ENCODE measurements at places on chromosomes 1 and 21.

DNA sequence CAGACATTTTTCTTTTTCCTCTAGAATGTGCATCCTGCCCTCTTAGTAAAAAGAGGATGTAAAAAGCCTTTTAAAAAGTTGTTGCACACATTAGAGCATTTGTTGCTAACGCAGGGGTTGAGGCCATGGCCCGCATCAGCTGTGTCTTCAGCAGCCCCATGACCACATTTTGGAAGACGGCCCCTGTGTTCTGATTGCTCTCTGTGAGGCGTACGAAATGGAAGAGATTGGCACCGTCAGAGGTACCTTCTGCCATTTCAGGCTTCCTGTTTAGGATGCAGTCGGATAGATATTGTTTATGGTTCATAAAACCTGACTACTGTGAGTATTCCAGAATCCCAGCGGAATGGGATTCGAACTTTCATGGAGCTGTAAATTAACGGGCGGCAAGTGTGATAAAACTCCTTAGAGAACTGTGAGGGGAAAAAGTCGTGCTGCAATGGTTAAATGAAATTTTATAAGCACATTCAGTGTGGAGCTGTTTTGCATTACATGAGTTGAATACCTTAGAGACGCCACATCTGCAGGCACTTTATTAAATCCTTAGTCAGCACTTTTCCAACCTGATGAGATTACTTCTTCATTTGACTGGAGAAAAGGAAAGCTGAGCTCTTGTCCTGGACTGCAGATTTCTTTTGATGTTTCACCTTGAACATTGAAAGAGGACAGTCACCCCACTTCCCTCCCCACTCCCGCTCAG is 273.9 kb downstream of the TM2D1 start:
- no peak for DNase-seq

- DNase-seq, result no peak
These were observed 1060.4 kb upstream of the TMPRSS15 start for GRCh38 chr21:19463966-19464365.

DNA sequence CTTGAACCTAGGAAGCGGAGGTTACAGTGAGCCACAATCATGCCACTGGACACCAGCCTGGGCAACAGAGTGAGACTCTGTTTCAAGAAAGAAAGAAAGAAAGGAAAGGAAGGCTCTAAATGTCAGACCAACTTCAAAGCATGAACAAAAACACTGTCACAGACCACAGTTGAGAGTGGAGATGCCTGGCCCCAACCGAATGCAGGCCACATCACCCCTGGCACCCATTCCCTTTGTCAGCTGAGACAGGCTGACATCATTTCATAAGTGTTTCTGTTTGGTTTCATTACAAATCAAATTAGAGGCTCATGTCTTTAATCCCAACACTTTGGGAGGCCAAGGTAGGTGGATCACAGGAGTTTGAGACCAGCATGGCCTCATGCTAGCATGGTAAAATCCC is 28.6 kb upstream of the NADK start:
- DNase-seq, result no peak

DNA sequence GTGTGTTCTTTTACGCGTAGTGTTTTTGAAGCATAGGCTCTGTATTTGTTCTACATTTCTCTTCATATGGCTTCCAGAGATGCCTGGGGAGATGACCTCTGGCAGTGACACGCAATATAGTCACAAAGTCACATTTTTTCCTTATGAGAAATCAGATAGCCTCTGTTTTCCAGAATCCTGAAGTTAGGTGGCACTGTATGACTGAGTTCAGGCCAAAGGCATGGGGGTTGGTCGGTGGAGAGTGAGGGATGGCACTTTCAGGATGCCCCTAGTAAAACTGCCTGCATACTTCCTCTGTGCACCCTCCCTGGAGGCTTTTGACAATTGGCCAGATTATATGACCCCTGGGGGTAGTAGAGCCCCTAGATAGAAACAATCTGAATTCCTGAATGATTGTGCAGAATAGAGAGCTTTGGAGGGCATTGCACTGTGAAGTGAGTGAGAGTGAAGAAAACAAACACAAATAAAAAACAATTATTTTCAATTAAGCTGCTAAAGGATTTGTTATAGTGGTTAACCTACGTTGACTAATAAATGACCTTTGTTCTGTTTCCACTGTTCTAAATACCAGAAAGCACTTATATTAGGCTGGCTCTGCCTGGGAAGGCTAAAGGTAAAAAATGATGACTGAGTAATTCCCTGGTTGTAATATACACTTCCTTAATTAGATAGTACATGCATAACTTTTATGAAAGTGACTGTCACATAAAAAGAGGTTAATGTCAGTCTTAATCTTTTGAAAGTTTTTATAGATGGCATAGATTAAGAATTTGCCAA is 1660.8 kb downstream of the PLA2G4A start:
- no peak for DNase-seq

GRCh38 chr21:39022466-39022862 is 160.8 kb downstream of the PSMG1 start:
- no peak for DNase-seq

DNA sequence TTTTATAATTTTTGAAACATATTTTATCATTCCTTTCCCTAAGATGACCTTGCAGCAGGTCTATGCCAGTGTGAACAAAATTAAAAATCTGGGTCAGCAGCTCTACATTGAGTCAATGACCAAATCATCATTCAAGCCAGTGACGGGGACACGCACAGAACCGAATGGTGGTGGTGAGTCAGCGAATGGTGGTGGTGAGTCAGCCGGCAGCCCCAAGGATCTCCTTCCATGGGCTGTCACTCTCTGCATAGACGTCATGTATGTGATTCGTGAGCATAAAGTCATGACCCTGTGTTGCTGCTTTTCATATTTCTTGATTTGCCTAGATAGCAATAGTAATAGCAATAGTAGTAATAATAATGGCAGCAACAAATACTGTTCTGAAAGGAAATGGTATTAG is 26.3 kb downstream of the PER3 start:
- no peak for DNase-seq

GRCh38 chr1:206578068-206578977 is 33.9 kb downstream of the EIF2D start:
- DNase-seq, result no peak

GRCh38 chr1:173562813-173563212 is 40.1 kb downstream of the SLC9C2 start:
- no peak for DNase-seq

GRCh38 chr21:16570171-16570570 is 840.4 kb downstream of the USP25 start:
- DNase-seq, result no peak

GRCh38 chr1:176919386-176920378 is 244.8 kb downstream of the ASTN1 start:
- DNase-seq, result no peak

DNA sequence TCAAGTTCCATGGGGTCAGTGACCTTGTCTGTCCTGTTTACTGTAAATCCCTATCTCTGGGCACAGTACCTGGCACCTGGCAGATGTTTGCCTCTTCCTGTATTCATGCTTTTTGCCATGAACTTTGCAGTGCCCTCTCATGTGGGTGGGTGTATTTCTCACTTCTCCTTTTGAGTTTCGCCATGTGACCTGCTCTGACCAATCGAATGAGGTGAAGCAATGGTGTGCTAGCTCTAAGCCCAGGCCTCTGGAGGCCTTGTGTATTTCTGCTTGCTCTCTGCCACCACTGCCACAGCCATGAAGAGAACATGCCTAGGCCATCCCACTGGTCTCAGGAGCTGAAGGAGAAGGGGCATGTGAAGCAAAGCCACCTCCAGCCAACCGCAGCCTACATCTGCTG is 185.5 kb upstream of the ZC3H12A start:
- no peak for DNase-seq

DNA sequence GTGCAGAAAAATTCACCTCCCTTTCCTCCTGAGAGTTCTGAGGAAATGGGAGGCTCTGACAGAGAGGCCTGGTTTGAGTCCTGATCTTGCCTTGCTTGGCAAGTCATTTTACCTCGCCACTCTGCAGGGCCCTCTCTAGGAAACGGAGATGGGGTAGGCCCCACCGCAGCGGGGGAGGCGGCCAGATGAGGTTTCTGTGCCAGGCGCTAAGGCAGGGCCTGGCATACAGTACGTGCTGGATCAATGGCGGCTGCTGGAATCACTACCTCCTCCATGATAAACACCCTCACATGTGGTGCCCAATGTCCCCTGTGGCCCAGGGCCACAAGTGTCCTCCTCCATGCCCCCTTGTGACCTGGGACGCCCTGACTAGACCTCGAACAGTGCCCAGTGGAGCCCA is 499 bp upstream of the PLEKHG5 start:
- DNase-seq, result no peak

DNA sequence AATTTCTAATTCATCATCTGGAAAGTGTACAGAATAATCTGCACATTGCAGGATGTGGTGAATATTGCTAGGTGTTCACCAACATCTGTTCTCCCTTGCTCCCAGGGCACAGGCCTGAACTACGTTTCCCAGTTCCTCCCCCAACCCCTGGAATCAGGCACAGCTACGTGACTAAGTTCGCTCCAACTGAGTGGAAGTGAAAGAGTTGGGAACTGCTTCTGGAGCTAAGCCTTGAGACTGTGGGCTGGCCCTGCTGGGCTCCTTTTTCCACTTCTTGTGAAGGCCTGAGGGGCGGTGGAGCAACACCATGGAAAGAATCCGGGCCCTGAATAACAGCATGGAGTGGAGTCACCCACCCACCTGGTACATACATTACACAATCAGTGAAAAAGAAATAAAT is 534.6 kb downstream of the SMYD3 start:
- DNase-seq, result no peak

DNA sequence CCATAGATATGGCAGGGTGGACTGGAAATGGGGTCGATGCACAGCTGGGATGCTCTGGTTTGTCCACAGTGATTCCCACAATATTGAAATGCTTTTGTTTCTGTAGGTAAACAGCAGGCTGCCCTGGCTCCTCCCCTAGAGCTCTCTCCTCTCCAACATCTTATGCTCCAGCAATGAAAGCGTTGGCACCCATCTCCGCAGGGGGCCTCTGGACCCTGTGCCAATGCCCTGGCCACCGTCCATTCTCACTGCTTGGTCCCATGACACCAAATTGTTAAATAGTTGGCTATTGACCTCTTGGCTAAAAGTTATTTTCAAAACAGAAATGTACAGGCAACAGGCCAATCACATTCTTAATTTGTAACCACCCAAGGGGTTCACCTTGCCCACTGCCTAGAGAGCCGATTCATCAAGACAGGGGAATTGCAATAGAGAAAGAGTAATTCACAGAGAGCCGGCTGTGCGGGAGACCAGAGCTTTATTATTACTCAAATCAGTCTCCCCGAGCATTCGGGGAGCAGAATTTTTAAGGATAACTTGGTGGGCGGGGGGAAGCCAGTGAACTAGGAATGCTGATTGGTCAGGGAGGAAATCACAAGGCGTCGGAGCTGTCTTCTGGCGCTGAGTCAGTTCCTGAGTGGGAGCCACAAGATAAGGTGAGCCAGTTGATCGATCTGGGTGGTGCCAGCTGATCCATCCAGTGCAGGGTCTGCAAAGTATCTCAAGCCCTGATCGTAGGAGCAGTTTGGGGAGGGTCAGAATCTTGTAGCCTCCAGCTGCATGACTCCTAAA is 76.9 kb upstream of the B3GALT5 start:
- DNase-seq, result no peak

- no peak for DNase-seq
These were observed 28.3 kb upstream of the VPS13D start for GRCh38 chr1:12201352-12202189.

GRCh38 chr1:20212685-20213331 is 26.5 kb upstream of the PLA2G2C start:
- peak; percentile 12 for DNase-seq

- DNase-seq, result no peak
These were observed 95.3 kb downstream of the FOXD2 start for GRCh38 chr1:47532921-47533792.

DNA sequence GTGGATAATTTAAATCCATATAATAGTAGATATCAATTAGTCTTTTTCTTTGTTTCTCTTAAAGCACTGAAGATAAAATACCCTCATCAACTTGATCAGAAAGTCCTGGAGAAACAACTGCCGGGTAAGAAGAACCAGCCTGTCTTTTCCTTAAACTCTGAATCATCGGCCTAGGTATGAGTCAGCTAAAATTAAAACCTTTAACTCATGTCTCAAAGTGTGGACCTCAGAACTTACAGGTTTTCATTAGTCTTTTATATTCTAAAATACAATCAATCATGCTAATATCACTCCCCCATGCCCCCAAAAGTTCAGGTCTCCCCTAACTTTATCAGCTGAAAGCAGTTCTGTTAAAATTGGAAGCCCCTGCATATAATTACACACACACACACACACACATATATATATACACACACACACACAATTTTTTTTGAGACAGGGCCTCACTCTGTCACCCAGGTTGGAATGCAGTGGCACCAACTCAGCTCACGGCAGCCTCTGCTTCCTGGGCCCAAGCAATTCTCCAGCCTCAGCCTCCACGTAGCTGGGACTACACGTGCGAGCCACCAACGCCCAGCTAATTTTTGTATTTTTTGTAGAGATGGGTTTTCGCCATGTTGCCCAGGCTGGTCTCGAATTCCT is 61.3 kb downstream of the B3GALNT2 start:
- no peak for DNase-seq

- no peak for DNase-seq
These were observed 75.9 kb downstream of the NOS1AP start for GRCh38 chr1:162145280-162145965.

DNA sequence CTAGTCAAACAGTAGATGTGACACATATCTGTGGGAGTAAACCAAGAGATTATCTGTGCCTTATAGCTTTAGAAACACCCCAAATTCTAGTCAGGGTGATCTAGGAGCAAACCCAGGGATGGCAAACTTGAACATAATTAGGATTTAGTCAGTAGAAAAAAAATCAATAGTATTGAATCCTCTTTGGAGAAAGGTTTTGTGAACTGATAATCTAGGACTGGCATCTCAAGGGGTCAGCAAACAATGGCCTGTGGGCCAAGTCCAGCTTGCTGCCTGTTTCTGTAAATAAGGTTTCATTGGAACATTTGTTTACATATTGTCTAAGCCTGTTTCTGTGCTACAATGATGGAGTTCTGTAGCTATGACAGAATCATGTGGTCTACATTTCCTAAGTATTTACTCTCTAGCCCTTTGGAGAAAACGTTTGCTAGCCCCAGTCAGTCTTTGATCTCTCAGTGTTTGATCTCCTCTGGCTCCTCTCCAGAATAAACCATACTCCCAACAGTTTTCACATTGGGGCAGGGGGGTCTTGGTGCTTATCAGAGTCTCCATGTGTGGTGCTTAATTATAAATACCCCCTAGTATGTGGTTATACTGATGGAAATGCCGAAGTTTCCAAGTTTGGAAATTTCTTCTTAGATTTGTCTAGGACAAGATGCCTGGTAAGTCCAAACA is 385.8 kb downstream of the NTNG1 start:
- DNase-seq, result no peak

DNA sequence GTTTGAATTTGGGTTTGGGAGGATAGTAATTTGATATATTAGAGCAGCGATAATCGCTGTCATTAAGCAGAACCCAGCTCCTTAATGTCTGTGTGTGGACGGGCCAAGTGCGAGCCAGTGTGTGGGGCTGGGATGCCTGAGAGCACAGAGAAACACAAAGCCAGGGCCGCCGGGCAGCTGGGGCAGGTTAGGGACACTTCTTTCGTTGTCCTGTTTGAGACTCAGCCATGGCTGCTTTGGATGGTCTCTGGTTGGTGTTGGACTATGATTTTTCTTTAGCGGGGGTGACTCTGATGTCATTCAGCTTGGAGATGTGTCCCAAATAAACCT is 33.4 kb downstream of the ABCG1 start:
- DNase-seq, result no peak

DNA sequence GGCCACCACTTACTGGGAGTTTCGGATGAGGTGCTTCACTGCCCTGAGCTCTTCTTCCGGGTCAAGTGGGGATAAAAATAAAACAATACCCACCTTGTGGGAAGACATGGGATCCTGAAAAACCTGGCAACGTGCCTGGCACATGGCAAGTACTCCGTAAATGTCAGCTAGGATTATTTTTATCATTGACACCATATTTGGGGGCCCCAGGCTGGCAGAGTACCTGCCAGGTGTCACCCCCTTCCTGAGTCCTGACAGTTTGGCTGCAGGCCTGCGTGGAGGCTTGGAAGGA is 9.2 kb upstream of the EPHA2 start:
- no peak for DNase-seq

All from activated CD4-positive, CD25-positive, alpha-beta regulatory T cell (primary cell).